ENCODE measurements at places on chromosomes 12 and 14.

GRCh38 chr14:75482366-75482765, 39.9 kb upstream of the BATF start:
- no peak for DNase-seq

GRCh38 chr12:71371122-71371521, 68.5 kb upstream of the LGR5 start:
- no peak for DNase-seq

DNA sequence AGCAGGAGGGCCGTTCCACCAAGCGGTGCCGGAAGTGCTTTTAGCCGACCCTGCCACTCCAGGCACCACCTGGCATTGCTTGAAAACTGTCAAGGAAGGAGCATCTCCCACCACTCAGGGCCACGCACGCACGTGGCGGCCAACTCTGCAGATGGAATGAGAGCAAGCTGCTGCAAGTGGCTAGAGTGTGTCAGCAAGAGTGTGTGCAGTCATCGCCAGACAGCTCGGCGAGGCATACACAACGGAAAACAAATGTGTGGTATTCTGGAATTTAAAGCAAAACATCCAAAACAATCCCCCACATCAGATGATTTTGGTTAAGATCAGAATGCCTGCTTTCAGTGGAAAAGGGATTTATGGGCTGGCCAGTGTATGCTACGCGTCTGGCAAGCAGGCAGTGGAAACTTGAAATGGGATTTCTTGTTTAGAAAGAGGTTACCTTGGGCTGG, 11.2 kb downstream of the CD9 start:
- no peak for DNase-seq

- no peak for DNase-seq
These were observed 320.6 kb downstream of the RAD51B start for GRCh38 chr14:68140076-68140741.
